ENCODE measurements at places on chromosomes 2 and 18.

DNA sequence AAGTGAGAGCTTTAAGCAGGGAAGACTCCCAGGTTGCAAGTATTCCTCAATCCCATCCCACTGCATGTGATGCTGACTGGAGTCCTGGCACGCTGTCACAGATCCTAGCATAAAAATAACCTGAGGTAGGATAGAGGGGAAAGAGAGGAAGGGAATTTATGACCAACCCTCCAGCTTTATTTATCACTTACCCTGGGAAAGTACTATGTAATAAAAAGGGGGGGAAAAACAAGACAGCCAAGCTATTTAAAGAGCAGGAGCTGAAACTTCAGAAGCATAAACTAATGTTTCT, 122.2 kb downstream of the SLC8A1 start:
- no peak for DNase-seq

- DNase-seq, result no peak
These were observed 50.4 kb upstream of the SMIM21 start for GRCh38 chr18:75477900-75478299.

- DNase-seq, result no peak
These were observed 271.5 kb upstream of the LYPD1 start for GRCh38 chr2:132941296-132942020.

DNA sequence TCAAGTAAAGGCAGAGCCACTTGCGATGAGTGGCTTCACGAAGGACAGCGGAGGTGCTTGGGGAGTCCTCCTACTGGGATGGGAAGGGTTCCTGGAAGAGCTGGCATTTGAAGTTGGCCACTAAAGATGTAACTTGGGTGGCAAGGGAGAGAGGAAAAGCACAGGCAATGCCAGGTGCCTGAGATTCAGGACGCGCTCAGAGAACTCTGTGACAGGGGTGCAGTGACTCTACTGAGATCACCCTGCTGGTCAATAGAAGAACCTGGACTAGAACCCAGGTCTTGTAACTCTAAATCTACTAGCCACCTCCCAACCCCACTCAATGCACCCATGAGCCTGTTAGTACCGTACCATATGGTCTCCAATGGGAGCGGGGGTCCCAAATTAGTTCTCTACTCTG, 5.4 kb upstream of the GRHL1 start:
- DNase-seq, result no peak

- DNase-seq, result no peak
These were observed 33.6 kb downstream of the TWIST2 start for GRCh38 chr2:238881353-238882081.

- no peak for DNase-seq
These were observed 12.6 kb upstream of the PROM2 start for GRCh38 chr2:95261602-95262001.

DNA sequence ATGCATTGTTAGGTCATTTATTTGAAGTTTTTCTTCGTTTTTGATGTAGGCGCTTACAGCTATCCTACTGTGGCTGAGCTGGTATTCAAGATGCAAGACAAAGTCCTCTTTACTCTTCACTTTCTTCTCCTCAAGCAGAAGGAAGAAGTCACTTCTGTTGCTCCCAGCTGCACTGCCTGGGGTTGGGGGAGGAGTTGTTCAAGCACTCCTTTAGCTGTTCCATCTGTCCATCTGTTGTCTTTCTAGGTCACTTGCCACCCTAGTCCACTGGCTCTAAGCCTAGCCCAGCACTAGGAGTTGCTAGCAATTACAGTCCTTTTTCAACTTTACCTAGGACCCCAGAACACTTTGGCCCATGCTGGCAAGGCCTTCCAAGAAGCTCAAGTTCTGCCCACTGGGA, 200.6 kb upstream of the RBMS1 start:
- DNase-seq, result no peak

- no peak for DNase-seq
These were observed 31.2 kb downstream of the FTCDNL1 start for GRCh38 chr2:199819746-199820145.
